Activated T-helper 1 cell treated with anti-CD3 and anti-CD28 coated beads, Interleukin-2, amount 50 U/mL, for 16 hours (primary cell): ENCODE measurements at places on chromosomes 1 and 21.

GRCh38 chr1:27489501-27489972 is 430 bp downstream of the WASF2 start:
- peak; percentile 4 for DNase-seq

DNA sequence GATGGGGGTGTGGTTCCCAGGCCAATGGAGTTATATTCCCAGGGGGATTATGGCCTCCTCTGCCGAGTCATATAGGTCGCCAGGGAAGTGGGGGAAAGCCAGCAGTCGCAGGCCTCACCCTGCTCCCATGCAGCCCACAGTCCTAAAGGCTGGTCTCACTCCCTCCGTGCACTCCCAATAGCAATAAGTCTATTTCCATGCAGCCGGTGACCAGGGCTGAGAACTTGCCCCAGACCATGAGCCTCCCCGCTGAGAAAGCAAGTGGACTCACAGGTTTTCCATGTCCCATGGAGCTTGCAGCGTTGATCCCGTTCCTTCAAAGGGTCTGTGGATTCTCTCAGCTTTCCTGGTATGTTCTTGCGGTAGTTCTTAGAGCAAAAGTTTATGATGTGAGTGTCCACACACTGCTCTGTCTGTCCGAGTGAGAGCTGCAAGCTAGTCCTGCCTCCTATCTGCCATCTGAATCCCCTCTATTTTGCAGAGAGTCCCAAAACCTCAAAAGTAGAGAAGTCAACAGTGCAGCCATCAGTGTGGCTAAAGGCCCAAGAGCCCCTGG is 81.7 kb upstream of the TMPRSS2 start:
- no peak for DNase-seq

- no peak for DNase-seq
These were observed 46.5 kb downstream of the EPRS1 start for GRCh38 chr1:219999821-220000220.

DNA sequence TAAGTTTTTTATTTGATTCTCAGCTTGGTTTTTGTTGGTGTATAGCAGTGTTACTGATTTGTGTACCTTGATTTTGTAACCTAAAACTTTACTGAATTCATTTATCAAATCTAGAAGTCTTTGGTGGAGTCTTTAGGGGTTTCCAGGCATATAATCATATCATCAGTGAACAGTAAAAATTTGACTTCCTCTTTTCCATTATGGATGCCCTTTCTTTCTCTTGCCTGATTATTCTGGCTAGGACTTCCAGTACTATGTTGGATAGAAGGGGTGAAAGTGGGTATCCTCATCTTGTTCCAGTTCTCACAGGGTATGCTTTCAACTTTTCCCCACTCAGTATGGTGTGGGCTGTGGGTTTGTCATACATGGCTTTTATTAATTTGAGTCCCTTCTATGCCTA is 23.6 kb upstream of the MAB21L3 start:
- DNase-seq = no peak

DNA sequence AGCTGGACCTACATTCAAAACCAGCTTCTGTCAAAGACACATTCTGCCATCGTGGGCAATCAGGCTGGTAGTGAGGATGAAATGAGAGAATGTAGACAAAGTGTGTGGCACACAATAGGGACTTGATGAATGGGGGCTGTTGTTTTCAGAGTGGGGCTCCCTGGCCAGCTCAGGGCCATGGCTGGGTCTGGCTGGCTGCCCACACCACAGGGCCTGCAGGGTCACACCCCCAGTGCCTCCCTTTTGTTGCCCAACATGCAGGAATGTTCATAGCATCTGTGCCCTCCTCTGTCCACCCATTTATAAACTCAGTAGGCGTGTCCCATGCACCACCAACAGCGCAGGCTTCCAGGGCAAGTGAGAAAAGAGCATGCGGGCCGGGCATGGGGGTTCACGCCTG is 20.8 kb upstream of the ECE1 start:
- DNase-seq = no peak

DNA sequence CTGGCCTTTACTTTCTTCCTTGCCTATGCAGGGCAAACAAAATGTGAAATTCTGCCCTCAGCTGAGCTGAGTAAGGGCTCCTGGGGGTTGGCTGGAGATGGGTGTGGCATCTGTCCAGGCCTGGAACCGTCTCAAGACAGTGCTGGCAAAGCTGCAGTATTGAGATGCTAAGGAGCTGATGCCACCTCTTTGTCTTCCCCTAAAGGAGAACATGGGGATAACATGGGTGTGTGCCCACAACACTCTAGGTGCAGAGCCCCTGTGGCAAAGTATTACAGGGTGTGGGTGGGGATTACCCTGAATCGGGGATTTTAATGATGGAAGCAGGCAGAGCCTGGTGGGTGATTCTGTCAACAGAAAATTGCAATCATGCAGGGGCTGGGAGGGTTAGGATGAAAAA is 2.5 kb upstream of the ST3GAL3 start:
- no peak for DNase-seq

DNA sequence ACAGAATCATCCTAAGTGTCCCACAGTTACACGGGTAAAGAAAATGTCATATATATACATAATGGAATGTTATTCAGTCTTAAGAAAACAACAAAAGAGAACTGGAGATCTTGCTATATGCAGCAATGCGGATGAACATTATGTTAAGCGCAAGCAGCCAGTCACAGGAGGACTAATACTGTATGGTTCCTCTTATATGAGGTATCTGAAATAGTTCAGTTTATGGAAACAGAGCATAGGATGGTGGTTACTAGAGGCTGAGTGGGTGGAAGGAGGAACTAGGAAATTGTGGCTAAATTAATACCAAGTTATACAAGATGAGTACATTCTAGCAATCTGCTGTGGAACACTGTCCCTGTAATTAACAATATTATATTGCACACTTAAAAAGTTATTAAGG is 834.3 kb downstream of the KCNT2 start:
- no peak for DNase-seq

GRCh38 chr1:85448358-85448757 is 16.6 kb downstream of the DDAH1 start:
- DNase-seq = no peak

GRCh38 chr1:112735752-112736151 is 20.6 kb upstream of the PPM1J start:
- no peak for DNase-seq
